Natural killer cell (primary cell): ENCODE measurements at places on chromosomes 2 and 18.

- no peak for DNase-seq
- H3K4me3 ChIP-seq = no peak overlapping the region
- H3K27me3 ChIP-seq = no peaks in the 10 kb centered on the region
- H3K4me1 ChIP-seq = peaks cover 13% of the 10 kb centered on the region
These were observed 8.0 kb downstream of the RAMP1 start for GRCh38 chr2:237867465-237867864.

DNA sequence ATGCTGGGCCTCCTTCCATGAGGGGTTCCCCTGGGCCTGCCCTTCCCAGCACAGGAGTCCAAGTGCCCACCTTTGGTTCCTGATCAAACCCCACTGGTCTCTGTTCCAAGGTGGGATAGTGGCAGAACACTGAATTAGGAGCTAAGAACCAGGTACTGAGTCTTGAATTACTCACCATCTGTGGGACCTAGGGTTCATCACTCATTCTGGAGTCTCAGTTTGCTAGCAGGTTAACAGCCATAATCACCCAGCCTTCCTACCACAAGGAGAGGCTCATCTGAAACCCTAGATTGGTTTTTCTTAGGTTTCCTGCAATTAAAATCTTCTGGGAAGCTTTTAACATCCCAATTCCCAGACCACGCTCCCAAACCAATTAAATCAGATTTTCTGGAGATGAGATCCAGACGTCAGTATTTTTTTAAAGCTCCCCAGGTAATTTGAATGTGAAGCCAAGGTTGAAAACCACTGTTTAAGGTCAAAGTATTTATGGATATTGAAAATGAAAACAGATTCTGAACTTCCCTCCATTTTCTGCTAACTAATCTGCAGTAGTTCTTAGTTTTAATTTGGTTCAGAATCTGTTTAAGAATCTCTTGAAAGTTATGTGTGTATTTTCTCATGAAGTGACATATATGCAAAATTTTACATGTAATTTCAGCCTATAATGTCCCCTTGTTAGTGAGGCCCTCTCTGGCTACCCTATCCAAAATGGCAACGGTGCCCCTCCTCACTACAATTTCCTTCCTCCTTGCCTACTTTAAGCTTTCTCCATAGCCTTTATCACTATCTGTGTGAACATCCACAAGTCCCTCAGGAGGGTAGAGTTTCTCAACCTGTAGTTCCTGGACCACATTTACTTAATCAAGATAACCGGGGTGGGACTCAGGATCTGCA, 166.5 kb upstream of the CXCR4 start:
- H3K4me1 ChIP-seq = peaks cover 30% of the 10 kb centered on the region
- H3K4me3 ChIP-seq = no peak overlapping the region
- no peak overlapping the region for H3K27ac ChIP-seq
- no peaks in the 10 kb centered on the region for H3K27me3 ChIP-seq
- no peak for DNase-seq

GRCh38 chr18:62396967-62397366, 71.9 kb downstream of the TNFRSF11A start:
- no peaks in the 10 kb centered on the region for H3K27me3 ChIP-seq
- H3K36me3 ChIP-seq = no peaks in the 10 kb centered on the region
- H3K27ac ChIP-seq = no peak overlapping the region
- H3K4me3 ChIP-seq = no peak overlapping the region
- H3K4me1 ChIP-seq = peaks cover 12% of the 10 kb centered on the region

DNA sequence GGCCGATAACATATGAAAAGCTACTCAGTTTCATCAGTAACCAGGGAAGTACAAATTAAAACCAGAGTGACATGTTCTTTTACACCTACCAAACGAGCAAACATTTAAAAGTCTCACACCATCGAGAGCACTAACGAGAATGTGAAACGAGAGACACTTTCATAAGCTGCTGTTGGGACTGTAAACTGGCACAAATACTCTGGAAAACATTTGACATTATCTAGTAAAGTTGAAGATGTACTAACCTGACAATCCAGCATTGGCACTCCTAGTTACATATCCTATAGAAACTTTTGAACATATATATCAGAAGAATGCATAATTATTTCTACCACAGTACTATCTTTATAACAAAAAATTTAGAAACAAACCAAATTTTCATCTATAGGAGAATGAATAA, 28.1 kb downstream of the NBAS start:
- no peak overlapping the region for H3K4me3 ChIP-seq
- H3K27ac ChIP-seq = no peak overlapping the region
- H3K36me3 ChIP-seq = peaks cover 22% of the 10 kb centered on the region
- no peak for DNase-seq
- no peaks in the 10 kb centered on the region for H3K27me3 ChIP-seq
